ENCODE measurements at places on chromosomes 5 and 9.

DNA sequence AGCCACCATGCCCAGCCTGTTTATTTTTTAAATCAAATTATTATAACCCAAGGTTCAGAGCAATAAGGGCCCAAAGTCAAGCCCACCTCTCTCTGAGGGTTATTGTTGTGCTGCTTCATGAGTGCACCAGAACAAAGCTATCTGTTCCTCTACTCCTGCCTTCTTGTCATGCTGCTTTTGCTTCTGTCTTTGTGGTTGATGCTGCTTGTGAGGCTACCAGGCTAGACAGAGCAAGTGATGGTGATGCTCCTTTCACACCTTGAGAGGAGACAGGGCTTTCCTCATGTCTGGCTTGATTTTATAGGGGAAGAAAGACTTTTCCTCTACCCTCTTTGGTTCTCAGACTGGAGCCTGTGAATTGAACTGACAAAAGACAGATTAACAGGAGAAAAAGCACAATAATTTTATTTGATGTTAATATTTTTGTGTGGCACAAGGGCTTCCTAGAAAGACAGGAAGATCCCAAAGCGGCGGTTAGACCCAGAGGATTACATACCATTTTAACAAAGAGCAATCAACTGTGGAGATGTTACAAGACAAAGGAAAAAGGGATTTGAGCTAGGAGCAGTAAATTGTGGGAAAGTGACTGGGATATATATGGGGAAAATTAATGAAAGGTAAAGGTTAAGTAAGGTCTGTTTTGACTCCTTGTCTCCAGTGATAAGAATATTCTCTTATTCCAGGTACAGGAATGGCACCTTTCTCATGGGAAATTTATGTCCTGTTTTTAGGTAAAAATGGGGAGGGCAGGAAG lies 4.4 kb upstream of the CD180 start:
- no peak for DNase-seq

DNA sequence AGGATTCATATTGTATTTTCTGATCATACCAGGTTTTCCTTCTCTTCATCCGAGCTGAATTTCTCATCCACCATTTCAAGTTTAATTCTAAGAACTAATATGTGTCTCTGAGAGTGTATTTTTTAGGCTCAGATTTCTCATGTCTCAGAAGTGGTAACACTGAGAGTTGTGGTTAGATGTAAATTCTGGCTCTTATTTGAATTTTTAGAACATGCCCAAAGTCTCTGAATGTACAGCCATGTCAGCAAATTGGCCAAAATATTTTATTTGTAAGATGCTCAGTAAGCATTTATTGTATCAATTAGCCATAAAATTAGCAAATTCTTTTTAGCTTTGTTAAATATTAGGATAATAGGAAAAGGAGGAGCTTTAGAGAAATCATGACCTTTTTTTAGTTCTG lies 16.6 kb downstream of the SV2C start:
- no peak for DNase-seq

DNA sequence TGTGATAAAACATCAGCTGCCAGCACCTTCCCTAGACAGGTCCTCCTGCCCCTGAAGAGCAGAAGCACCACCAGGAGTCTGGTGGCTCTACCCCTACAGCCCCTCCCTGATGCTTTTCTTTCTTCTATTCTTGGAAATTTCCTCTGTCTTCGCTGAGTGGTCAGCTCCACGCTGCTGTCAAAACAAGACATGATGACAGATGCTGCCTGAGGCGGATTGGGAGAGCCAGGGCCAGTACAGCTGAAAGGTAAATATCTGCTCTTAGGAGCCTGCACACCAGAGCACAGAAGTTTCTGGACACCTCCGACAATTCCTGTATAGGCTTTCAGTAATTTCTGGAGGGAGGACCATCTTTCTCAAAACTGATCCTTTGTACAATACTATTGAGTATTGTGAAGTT lies 4.7 kb upstream of the OR1Q1 start:
- DNase-seq = no peak

DNA sequence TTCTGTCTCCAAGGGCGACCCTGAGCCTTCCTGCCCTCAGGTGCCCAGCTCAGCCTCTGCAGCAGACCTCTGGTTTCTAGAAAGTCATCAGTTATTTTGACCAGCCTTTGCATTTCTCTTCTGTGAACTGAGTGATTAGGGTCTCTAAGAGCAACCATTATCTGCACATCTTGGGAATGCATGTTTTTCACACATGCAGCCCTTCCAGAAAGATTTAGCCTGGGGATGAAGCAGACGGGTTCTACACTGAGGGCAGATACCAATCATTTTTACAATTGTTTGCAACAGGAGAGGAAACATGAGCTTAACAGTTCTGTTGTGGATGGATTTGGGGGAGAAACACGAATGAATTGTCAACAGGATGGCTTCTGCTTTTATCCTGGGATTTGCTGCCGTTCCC lies 90.1 kb upstream of the PITX1 start:
- DNase-seq = no peak
